ENCODE measurements at places on chromosomes 3 and 15. TPM values are rescaled to one million over a fixed set of nuclear protein-coding genes. Genes with fewer than 3 reads are reported as not detected.
A peak's percentile ranks its signal among the peaks of the same experiment; 100 is the strongest.

KLF15 gene
- polyA plus RNA-seq: 11.0 TPM

HCLS1 gene
- 9.3 TPM for polyA plus RNA-seq

ISLR2 gene
- polyA plus RNA-seq: 7.3 TPM

GRCh38 chr3:123652342-123652984 is 67.6 kb upstream of the HACD2 start:
- peak; percentile 86 for DNase-seq

- no peak for DNase-seq
Measured at GRCh38 chr3:51269466-51269865, 115.6 kb upstream of the MANF start.

DNA sequence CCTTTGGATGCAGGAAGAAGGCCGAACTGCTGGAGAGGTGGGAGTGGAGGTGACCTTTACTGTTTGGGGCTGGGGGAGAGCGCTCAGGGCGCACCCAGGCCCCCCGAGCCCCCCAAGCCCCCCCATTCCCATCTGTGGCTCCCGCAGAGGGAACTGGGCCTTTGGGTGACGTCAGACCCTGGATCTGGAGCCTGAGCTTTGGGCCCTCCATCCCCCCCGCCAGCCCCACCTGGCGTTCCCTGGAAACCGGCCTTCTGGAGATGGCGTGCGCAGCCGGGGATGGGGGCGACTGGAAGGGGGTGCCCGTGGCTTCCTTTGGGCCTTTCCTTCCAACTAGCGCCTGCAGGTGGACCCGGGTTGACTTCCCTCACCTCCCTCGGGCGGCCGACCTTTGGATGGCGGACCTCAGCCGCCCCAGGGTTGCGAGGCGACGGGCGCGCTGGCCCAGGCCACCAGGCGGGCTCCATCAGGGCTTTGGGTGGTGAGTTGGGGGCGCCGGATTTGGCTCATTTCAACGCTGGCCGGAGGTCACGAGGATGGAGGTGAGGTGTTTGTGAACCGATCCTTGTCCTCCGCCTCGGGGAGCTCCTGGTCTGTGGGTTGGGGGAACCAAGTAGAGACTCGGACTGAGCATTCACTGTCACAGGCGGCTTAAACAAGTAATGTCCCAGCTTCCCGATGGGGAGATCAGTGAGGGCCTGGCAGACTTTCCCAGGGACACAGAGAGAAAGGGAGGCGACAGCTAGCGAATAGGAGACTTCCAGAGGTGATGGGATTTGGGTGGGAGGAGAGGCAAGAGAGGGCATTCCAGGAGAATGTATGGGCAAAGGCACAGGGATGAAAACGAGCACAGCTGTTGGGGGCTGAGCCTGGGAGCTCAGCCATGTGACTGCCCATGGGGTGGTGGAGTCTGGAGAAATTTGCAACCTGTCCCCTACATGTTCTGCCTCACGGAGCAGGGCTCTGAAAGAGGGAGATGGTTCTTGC is 709 bp downstream of the SCAMP5 start:
- peak; percentile 25 for DNase-seq

DNA sequence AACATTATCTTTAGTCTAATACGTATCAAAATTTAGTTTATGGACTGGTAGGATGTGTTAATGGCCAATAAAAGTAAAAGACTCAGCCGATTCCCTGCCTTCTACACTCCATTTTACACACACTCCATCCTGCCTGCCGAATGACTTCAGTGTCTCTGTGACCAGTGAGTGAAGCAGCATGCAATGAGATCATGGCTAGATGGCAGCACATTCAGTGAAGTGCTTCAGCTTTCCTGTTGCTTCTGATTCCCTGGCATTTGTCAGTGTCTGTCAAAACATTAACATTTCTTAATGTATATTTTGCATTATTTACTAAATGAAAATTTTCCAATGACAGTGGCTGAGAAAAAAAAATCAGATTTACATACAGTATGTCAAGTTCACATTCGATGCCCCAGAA is 412.0 kb downstream of the FHIT start:
- no peak for DNase-seq

DNA sequence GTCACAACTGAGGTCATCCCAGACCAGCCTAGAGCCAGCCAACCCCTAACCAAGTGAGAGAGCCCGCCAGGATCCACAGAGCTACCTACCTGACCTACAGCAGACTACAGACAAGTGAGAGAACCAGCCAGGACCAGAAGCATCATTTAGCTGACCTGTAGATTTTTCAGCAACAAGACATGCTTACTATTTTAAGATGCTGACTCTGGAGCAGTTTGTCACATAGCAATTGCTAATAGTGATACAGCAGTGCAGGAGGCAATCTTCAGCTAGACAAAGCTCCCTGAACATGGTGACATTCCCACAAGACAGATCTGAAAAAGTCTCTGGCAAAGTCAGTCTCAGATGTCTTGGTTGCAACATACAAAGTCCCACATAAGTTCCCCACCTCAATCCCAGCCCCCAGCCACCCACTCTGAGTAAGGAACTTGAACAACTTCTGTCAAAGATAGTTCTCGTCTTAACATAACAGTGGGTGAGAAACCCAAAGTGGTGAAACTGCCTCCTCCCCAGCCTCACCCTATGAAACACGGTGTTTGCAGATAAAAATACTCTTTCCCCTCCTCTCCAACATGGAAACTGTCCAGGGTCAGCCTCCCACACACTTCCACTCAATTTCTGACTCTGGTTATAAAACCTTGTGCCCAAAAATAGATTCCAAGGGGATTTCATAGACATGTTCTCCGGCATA is 120.3 kb upstream of the SLC6A11 start:
- DNase-seq: no peak

DNA sequence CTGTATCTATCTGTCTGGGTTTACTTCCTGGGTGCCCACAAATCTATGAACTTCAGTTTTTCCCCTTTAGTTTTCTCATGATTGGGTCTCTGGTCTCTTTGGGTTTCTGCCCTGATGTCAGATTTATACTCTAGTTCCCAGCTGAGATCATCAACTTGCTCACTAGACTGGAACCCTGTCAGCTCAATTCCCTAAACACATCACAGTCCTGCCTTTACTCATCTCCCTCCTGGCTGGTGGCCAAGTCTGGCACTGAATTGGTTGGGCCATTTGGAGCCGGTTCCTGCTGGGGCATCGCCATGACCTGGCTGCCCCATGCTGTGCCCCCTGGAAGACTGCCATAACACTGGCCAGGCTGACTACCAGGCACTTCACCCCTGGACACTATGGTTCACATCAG is 345.3 kb downstream of the CHST2 start:
- no peak for DNase-seq

- no peak for DNase-seq
Measured at GRCh38 chr3:168419091-168419490, 323.4 kb upstream of the GOLIM4 start.

GRCh38 chr15:80485370-80486164 is 81.4 kb downstream of the ARNT2 start:
- DNase-seq: no peak

DNA sequence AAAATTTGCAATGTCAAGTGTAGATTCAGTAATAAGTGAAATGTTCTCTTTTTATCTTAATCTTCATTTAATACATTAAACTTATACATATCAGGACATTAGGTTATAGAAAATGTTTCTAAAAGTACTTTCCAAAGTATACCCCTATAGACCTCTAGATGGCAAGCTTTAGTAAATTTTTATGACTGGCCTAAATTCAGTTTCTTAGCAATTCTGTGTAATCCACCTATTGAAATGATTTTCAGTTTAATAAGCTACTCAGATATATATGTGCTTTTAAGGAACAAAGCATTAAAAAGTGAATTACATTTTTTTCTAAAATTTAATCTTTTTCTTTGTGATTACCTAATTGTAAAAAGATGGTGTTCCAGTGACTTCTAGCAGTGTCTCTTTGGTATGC is 342.2 kb downstream of the GBE1 start:
- DNase-seq: peak; percentile 13

DNA sequence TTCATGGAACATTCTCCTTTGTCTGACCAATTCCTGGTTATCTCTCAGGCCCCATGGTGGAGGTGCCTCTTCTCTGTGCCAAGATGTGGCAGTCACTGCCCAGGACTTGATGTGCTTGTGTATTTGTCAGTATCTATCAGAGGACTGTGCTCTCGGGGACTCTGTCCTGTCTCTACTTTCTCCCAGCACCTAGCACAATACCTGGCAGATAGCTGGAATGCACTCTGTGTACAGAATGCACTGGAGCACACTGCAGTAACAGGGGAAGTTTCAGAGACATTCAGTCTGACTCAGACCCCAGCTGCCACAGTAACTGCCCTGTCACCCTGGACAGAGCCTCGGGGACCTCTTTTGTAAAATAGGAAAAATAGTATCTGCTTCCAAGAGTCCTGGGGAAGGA is 34.6 kb upstream of the SV2B start:
- no peak for DNase-seq
